ENCODE measurements at places on chromosomes 13 and 19. TPM values are rescaled to one million over a fixed set of nuclear protein-coding genes. Genes with fewer than 3 reads are reported as not detected.

DNA sequence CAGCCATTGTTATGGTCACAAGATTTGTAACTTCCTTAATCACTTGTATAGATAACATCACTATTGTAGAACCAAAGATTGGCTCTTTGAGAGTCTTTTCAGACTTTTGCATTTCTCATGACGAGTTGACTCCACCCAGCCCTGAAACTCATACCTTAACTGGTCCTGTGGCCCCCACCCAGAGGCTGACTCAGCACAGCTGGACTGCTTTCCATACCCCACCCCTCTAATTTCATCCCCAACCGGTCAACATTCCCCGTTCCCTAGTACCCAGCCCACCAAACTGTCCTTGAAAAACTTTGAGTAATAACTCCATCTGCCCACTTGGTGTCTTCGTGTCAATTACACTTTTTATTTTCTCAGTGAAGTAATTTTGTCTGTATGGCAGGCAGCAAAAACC lies 32.1 kb upstream of the SLITRK1 start:
- DNase-seq = no peak

CCDC97 gene
- total RNA-seq = 17.4 TPM

SOX1 gene
- total RNA-seq = not detected

DNA sequence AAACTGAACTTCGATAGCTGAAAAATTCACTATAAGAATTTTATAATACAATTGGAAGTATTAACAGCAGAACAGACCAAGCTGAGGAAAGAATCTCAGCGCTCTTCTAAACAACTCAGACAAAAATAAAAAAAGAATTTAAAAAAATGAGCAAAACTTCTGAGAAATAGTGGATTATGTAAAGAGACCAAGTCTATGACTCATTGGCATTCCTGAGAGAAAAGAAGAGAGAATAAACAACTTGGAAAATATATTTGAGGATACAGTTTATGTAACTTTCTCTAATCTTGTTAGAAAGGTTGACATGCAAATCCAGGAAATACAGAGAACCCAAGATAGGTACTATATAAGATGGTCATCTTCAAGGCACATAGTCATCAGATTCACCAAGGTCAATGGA lies 25.4 kb downstream of the SLC25A15 start:
- no peak for DNase-seq

- no peak for DNase-seq
Measured at GRCh38 chr19:14437578-14438140, 4.6 kb downstream of the PKN1 start.

DNA sequence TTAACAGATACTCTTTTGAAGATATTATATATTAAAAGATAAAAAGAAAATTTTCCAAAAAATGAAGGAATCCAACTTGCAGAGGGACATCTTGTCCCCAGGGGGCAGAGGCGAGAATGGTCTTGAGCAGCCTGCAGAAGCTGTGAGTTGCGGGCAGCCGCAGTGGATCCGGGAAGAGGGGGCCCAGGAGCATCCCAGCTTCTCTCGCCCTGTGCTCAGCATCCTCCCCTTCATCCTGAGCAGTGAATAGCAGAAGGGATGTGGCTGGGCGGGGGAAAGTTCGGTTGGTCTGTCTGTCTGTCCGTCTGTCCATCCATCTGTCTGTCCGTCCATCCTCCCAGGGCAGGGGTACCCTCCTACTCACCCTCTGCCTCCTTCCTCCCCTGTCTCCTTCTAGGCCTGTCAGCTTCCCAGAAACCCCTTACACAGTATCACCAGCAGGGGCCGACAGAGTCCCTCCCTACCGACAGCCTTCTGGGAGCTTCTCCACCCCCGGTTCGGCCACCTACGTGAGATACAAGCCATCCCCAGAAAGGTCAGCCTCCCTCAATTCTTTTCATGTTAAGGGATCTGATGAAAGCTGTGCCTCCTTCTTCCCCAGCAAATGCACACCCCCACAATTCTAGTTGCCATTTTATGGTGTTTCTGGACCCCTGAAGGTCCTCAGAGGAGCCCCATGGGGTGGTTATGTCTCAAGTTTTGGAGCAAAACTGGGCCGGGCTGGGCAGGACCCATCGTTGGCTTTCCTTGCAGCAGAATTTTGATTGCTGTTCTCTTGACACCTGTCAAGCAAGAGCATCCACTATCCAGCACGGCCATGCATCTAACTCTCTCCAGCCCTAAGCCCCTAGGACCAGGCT lies 81.6 kb downstream of the DPF1 start:
- peak; percentile 75 for DNase-seq

DNA sequence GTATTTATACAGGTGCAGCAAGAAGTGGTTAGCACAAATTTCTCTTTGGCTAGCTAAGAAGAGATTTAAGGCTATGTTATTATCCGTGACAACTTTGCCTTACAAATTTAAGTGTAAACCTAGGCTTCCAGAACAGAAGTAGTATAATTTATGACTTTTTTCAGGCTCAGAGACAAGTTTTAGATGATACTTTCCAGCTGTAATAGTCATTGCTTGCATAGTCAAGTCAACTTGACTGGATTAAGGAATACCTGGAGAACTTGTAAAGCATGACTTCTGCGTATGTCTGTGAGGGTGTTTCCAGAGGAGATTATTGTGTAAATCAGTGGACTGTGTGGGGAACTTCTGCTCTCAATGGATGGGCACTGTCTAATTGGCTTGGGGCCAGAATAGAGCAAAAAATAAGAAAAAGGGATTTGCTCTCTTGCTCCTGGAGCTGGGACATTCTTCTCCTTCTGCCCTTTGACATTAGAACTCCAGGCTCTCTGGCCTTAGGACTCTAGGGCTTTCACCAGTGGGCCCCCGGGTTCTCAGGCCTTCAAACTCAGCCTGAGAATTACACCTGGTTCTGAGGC lies 33.0 kb downstream of the CYSLTR2 start:
- no peak for DNase-seq

TPRX2 gene
- total RNA-seq = not detected

GRCh38 chr19:41323430-41324125 lies 13.6 kb downstream of the CCDC97 start:
- DNase-seq = peak; percentile 98

SULT2A1 gene
- total RNA-seq = not detected

GRCh38 chr13:88919970-88920628 lies 1248.9 kb downstream of the SLITRK5 start:
- DNase-seq = no peak

All from myocyte (in vitro differentiated cells).